Stimulated activated CD4-positive, alpha-beta T cell treated with anti-CD3 and anti-CD28 coated beads, Interleukin-2, amount 100 ng/mL, for 24 hours (primary cell): ENCODE measurements at places on chromosomes 7 and 10.

- DNase-seq = no peak
These were observed 114.0 kb upstream of the RET start for GRCh38 chr10:42962902-42963231.

DNA sequence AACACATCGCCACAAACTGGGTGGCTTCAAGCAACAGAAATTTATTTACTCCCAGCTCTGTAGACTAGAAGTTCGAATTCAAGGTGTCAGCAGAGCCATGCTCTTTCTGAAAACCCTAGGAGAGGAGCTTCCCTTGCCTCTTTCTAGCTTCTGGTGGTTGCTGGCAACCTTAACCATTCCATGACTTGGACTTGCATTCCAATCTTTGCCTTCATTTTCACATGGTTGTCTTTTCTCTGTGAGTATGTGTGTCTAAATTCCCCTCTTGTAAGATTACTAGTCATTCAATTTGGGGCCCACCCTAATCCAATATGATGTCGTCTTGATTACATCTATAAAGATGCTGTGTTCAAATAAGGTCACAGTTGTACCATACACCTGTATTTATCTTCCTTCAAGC lies 65.9 kb upstream of the PRKG1 start:
- no peak for DNase-seq

DNA sequence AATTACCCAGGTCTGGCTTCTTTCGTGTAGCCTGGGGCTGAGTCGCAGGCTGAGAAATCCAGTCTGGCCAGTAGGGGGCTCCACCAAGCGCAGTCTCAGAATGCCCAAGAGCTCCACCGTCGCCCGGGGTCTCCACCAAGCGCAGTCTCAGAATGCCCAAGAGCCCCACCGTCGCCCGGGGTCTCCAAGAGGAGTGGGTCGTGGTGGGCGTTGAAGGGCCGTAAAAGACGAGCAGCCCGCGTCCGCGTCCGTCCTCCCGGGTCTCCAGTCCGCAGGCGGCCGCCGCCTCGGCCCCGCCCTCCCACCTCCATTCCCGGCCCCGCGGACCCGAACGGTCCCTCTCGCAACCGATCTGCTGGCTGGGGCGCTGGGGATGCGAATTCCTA lies 892 bp upstream of the ZYX start:
- peak; percentile 90 for DNase-seq

DNA sequence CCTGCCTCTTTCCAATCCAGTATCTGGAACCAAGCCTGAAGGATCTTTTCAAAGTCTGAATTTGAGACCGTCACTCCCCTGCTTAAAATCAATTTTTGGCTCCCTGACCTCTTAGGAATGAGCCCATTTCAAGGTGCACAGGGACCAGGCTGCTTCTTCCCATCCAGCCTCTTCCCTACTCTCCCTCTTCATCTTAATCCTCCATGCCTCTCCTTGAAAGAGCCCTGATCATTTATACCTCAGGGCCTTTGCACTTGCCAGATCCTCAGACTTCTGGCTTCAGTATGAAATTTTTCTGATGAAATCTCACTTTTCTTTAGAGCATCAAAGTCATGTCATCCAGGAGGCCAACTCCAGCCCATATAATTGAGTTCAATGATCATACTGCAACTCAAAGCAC lies 399.5 kb upstream of the CELF2 start:
- DNase-seq = no peak

- no peak for DNase-seq
These were observed 7.4 kb downstream of the HK1 start for GRCh38 chr10:69285699-69286098.

- DNase-seq = no peak
These were observed 70.1 kb upstream of the PLPP4 start for GRCh38 chr10:120386896-120387295.

- no peak for DNase-seq
These were observed 22.4 kb downstream of the RHOBTB1 start for GRCh38 chr10:60921633-60922032.
